Naive thymus-derived CD8-positive, alpha-beta T cell (primary cell): ENCODE measurements at places on chromosomes 7 and 10. TPM values are rescaled to one million over a fixed set of nuclear protein-coding genes. Genes with fewer than 3 reads are reported as not detected.

Gene OPALIN
- not detected for total RNA-seq

Gene DCLRE1A
- total RNA-seq = 4.5 TPM

Gene APBB1IP
- 102 TPM for total RNA-seq

Gene LEP
- not detected for total RNA-seq

Gene DYNC1I1
- not detected for total RNA-seq

Gene ACHE
- total RNA-seq = 0.52 TPM
